Femur (tissue), 1 donor: ENCODE measurements at places on chromosomes 6 and 20.

- no peak for DNase-seq
These were observed 3.4 kb downstream of the CALHM4 start for GRCh38 chr6:116556814-116557415.

DNA sequence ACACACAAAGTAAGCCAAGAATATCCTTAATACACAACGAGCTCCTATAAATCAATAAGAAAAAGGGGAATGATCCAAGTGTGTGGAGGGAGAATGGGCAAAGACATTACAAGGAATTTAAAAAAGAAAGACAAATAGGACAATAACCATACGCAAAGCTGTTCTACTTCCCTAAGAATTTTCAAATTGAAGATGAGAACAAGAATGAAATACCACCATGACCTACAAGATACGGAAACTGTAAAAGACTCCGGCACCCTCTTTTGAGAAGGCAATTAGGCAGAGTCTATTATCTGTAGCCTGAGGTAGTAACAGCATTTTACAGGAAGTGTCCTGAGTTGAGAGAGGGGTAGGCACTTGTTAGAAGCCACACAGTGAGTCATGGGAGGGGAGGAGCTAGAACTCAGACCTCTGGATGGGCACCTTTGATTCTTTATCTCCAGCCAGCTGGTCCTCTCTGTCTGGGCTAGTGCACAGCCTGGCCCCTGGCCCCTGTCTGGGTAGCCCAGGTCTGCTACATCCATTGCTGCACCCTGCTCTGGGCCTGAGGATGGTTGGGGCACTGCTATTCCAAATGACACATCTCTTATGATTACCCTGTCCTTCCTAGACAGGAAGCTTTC, 15.3 kb downstream of the RSPO4 start:
- DNase-seq: no peak

DNA sequence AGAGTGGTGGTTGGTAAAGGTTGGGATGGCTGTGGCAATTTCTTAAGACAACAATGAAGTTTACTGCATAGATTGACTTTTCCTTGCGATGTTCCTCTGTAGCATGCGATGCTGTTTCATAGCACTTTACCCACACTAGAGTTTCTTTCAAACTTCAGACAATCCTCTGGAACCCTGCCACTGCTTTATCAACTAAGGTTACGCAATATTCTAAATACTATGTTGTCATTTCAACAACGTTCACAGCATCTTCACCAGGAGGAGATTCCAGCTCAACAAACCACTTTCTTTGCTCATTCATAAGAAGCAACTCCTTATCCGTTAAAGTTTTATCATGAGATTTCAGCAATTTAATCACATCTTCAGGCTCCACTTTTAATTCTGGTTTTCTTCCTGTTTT, 161.2 kb upstream of the NRSN1 start:
- no peak for DNase-seq

DNA sequence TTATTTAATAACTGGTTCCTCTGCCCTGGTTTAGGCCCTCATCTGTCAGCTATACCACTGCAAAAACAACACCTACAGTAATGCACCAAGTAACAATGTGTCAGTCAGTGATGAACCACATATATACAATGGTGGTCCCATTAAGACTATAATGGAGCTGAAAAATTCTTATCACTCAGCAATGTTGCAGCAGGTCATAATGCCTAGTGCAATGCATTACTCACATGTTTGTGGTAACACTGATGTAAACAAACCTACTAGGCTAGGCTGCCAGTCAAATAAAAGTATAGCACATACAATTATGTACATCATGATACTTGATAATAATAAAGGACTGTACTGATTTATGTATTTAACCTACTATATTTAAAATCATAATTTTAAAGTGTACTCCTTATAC, 31.3 kb downstream of the RARS2 start:
- no peak for DNase-seq

GRCh38 chr6:27370391-27370790, 18.2 kb upstream of the ZNF391 start:
- no peak for DNase-seq
